ENCODE measurements at places on chromosomes 7 and 10. TPM values are rescaled to one million over a fixed set of nuclear protein-coding genes. Genes with fewer than 3 reads are reported as not detected.

The ALOX5 gene
- total RNA-seq, result 4.9 TPM

The RELN gene
- total RNA-seq, result 0.57 TPM

The CREM gene
- total RNA-seq, result 46.0 TPM

The SPDYE9 gene
- total RNA-seq, result not detected

The SFTPA1 gene
- 0.19 TPM for total RNA-seq

The TRRAP gene
- total RNA-seq, result 25.8 TPM

The FXYD4 gene
- total RNA-seq, result not detected

The SPDYE2 gene
- not detected for total RNA-seq

The ANKRD61 gene
- not detected for total RNA-seq

The CPA2 gene
- total RNA-seq, result not detected

The PYROXD2 gene
- total RNA-seq, result 11.7 TPM

The STAG3 gene
- 0.43 TPM for total RNA-seq

The SERPINE1 gene
- 27.2 TPM for total RNA-seq

The TEX47 gene
- 0.24 TPM for total RNA-seq

The CLEC2L gene
- not detected for total RNA-seq

The UNCX gene
- not detected for total RNA-seq

The PNLIP gene
- total RNA-seq, result not detected

The ELN gene
- total RNA-seq, result 41.2 TPM

The PCDH15 gene
- total RNA-seq, result 0.57 TPM

The TRIM50 gene
- not detected for total RNA-seq

The BAMBI gene
- total RNA-seq, result 46.6 TPM

DNA sequence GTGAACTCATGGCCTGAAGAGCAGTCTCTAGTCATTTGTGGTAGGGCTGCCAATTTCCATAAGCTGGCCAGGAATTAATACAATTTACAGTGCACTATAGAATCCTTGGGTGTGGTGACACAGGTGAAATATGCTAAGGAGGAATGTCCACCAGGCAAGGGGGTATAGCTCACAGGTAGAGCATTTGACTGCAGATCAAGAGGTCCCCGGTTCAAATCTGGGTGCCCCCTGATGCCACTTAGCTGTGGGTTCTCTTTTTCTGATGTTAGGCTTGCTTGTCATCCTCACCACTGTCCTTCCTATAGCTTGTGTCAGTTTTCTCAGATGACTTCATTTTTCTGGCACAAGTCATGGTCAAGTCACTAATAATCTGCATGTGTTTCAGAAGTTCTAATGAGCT lies 108.7 kb downstream of the ZNF467 start:
- DNase-seq, result no peak

DNA sequence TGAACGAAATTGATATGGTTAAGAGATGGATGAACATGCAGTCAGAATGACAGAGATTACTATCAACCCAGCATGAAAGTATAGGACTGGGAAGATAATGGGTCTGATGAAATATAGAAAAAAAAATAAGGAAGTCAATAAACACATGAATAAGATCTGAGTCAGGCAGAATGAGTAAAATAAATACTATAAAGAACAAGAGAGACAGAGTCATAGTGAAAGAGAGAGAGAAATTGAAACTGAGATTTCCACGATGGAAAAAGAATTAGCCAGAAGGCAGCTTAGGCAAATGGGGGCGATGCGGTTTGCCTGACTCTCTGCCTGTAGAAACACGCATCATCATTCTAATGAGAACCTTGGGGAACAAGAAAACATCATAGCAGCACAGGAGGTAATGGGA lies 26.6 kb downstream of the SEMA3D start:
- no peak for DNase-seq

- peak; percentile 75 for DNase-seq
Measured at GRCh38 chr10:48604039-48604990, 558 bp downstream of the ARHGAP22 start.

DNA sequence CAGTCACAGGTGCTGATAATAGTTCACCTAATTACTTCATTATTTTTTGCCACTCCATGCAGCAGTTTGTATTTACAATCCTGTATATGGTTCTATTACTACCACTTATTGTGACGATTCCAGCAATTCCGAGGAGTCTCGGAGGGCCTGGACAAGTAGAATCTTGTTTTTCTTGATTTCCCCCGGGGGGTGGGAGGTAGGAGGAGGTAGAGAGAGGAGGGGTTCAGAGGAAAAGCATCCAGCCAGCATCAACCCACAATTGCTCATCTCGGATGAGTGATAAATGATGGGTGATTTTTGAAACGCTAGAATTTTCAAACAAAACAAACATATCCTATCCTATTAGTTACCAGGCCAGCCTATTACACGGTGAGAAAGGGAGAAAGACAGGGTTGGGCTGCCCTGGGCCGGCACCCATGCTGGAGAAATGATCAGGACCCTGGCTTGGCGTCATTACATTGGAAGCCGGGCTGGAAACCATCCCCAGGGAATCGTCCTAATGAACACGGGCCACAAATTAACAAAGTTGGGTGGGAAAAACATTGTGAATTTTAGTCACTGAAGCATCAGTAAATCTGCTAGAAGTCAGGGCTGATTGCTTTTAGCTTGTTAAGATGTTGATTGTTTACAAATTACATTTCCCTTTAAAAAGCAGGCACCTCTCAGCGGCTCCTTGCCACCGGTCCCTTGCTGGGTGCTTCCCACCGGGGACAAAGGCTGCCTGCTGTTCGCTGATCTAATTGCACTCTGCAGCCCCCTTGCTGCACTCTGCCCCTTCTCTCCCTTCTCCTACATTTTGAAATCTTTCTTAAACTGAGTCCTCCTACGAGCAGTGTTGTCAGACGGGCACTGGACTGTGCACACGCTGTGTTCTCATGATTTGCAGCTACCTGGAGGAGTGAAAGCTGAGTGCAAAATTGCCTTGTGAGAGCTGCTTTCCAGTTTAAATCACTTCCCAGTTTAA lies 95.5 kb downstream of the FAM204A start:
- no peak for DNase-seq

DNA sequence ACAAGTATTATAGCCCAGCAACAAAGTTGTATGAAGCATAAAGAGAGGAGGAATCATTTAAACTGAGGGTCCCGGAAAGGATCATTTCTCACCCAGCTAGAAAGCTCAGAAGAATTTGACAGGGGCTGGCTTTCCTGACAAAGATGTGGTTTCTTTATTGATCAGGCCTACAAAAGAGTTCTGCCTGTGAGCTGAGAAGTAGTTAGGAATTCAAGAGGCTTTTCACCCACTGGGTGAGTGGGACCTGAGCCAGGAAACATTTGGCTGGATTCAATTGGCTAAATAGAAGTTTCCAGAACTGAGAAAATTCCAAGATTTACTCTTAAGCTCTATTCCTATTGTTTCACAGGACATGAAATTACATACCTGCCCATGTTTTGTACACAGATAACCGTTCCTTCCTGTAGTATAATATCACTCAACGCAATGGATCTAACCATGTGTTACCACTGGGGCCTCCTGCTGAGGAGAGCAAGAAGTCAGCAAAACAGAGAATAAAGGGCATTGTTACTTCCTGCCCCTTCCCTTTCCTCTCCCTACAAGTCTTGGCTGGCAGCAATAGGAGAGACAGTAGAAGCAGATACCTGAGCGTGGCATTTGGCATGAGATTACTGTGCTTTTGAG lies 53.9 kb upstream of the PAPSS2 start:
- no peak for DNase-seq

- DNase-seq, result no peak
Measured at GRCh38 chr7:67343114-67343513, 346.5 kb downstream of the TYW1 start.

GRCh38 chr7:151873402-151873965 lies 3.4 kb downstream of the PRKAG2 start:
- DNase-seq, result no peak

GRCh38 chr10:88150339-88150738 lies 286.9 kb downstream of the PTEN start:
- no peak for DNase-seq

- DNase-seq, result peak; percentile 78
Measured at GRCh38 chr10:15167411-15168290, 842 bp downstream of the NMT2 start.

DNA sequence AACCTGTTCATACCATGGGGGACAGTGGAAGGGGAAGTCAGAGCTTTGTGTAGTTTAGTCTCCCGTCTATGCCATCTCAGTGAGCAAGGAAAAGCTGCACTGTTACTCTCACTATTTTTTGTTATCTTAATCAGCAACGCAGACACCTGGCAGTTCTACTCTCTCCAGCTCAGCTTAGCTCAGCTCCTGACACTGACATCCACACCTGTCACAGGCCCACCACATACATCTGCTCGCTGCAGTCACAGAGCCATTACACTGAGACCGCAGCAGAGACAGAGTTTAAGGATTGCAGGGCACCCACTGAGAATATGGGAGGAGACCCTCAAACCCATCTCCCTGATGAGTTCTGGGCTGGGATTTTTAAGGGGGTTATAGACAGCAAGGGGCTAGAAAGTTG lies 257.3 kb upstream of the AKR1E2 start:
- DNase-seq, result no peak

GRCh38 chr10:103726637-103727036 lies 128.7 kb downstream of the SH3PXD2A start:
- DNase-seq, result no peak

DNA sequence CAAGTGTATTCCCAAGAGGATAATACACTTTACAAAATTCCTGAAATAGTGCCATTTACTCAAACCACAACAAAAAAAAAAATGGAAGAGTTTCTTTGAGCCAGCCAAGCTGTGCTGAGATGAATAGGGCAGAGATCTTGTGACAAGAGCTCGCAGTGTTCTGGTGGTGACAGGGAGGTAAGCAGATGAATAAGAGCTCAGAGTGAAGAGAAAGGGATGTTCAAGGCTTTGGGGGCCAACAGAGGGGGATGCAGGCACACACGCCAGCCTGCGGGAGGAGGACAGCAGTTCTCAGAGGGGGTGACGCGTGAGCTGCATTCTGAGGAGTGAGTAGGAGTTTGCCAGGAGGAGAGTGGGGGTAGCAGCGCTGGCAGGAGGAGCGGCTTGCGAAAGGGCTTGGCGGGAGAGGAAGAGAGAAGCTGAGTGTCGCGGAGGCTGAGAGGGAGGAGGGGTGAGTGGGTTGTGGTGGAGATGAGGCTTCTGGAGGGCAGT lies 194.4 kb upstream of the IMMP2L start:
- no peak for DNase-seq

DNA sequence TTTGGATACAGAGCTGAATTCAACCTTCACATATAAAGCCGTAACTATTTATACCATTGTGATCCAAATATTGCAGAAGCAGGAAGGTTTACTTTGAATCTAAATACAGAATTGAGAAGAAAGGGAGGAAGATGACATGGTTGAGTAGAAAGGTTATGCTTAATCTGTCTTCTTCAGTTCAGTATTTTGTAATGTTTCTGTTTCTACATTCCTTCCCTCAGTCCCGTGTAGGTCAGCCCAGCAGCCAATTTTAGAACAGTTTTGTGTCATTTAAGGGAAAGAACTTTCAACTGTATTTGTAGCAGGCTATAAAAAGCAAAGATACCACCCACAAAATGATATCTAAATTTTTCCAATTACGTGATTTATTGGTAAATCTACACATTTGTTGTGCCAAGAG lies 97.4 kb downstream of the CPED1 start:
- DNase-seq, result no peak

- no peak for DNase-seq
Measured at GRCh38 chr7:142796501-142797390, 26.0 kb downstream of the PRSS2 start.

DNA sequence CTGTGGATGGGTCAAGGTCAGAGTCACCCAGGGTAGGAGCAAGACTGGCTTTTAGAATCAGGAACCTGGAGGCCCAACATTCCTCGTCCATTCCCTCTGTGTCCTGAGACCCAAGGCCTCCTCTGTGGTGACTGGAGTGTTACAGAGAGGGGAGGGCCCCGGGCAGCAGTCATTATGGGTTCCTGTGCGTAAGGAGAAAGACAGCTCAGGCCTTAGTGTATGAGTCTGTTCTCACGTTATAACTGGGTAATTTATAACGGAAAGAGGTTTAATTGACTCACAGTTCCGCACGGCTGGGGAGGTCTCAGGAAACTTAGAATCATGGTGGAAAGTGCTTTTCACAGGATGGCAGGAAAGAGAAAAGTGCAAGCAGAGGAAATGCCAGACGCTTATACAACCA lies 422.3 kb downstream of the TCERG1L start:
- DNase-seq, result no peak

DNA sequence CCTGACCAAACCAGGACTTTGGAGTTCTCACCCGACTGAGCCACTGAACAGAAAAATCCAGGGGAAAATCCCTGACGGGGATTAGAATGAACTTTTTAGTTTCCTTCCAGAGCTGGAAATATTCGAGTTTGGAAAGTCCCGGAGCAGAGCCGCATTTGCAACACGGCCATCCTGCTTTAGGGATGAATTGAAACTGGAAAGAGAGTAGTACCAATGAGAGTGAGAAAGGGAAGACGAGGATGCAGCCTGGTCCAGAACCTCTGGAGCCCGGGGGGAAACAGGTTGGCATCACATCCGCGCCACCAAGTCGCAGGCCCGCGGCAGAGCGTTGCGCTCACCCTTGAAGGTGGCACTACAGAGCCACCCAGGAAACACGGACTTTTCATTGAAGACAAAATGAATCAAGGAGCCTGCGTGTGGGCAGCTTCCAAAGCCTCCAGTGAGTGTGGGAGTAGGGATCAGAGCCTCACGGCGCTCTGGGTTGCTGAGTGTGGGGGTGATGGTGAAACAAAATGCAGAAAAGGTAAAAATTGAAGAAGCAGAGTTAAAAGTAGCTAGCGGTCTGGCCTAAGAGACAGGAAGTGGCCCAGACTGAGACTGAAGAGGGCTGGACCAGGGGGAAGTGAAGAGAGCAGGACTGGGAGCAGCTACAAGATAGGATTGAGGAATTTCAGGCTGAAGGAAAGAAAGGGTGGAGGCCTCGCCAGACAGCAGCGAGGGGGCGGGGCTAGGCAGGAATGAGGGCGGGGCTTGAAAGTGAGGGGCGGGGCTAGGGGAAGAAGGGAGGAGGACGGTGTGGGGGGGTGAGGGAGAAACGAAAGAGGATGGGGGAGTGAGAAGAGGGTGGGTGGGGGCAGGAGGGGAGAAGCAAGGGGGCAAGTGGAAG lies 1.8 kb downstream of the SMURF1 start:
- no peak for DNase-seq

DNA sequence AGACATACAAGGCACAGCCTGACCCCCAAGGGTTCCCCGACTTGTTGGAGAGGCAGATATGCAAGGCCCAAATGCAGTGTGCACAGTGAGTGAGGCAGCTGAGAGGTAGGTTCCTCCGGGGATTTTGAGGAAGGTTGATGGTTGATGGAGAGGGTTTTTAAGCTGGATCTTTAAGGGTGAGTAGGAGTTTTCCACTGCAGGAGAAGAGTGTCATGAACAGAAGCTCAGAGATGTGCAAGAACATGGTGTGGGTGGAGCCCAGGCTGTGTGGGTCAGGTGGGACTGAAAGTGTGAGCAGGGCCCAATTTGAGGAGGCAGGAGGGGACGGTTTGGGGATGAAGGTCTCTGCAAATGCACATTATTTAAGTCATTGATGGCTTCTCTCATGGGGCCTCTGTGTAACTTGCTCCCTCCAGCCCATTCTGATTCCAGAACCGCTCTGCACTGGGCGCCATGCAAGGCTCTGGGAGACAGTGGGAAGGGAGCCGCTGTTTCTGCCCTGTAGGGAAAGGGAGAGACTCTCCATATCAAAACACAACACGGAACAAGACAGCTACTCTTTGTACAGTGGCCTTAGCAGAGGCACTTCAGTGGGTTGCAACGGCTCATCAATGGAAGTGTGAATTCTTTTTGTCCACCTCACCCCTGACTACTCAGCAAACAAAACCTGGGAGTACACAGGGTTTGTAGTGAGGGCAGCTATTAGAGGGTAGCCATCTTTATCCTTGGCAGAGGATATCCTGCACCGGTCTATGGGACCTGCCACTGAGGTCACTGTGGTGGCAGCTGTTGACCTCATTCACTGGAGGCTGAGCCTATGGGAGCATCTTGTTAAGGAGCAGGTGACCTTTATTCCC lies 29.7 kb downstream of the RAMP3 start:
- peak; percentile 69 for DNase-seq
